Pancreas (tissue), 10 donors: ENCODE measurements at places on chromosomes 2 and 18. TPM values are rescaled to one million over a fixed set of nuclear protein-coding genes. Genes with fewer than 3 reads are reported as not detected.

The GNLY gene
- 0.28 TPM for polyA plus RNA-seq

GRCh38 chr2:199442173-199442572 lies 15.6 kb downstream of the SATB2 start:
- H3K4me1 ChIP-seq: no peaks in the 10 kb centered on the region
- H3K36me3 ChIP-seq: no peaks in the 10 kb centered on the region
- no peak for DNase-seq
- H3K4me3 ChIP-seq: no peak overlapping the region

GRCh38 chr2:165877565-165878550 lies 75.7 kb downstream of the TTC21B start:
- no peaks in the 10 kb centered on the region for H3K27me3 ChIP-seq
- no peak for DNase-seq
- no peaks in the 10 kb centered on the region for H3K4me1 ChIP-seq
- H3K4me3 ChIP-seq: no peak overlapping the region

The TUBB6 gene
- 35.0 TPM for polyA plus RNA-seq

DNA sequence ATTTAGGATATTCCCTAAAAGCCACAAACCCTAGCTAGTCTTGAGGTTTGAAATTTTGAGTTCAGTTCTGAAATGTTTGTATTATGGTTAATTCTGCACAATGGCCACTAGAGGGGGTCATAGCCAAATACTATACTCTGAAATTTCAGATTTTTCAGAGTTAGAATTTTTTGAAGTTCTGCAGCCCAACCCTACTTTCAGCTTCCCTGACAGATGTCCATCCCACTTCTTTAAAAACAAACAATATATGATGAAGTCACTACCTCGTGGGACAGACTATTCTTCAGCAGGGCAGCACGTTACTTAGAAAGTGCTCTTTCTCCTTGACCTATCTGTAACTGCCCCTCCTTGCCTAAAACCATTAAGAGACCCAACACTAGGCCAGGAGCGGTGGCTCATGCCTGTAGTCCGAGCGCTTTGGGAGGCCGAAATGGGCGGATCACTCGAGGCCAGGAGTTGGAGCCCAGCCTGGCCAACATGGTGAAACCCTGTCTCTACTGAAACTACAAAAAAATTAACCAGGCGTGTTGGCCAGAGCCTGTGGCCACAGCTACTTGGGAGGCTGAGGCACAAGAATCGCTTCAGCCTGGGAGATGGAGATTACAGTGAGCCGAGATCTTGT lies 48.2 kb upstream of the PAPOLG start:
- DNase-seq: no peak
- H3K36me3 ChIP-seq: no peaks in the 10 kb centered on the region
- no peaks in the 10 kb centered on the region for H3K27me3 ChIP-seq
- H3K27ac ChIP-seq: no peak overlapping the region
- H3K4me3 ChIP-seq: no peak overlapping the region

The TRAK2 gene
- 8.9 TPM for polyA plus RNA-seq

- H3K27me3 ChIP-seq: no peaks in the 10 kb centered on the region
- H3K4me3 ChIP-seq: no peak overlapping the region
- no peaks in the 10 kb centered on the region for H3K36me3 ChIP-seq
- H3K4me1 ChIP-seq: no peaks in the 10 kb centered on the region
- DNase-seq: no peak
Observed at GRCh38 chr2:25651782-25652455, 21.5 kb downstream of the DTNB start.

DNA sequence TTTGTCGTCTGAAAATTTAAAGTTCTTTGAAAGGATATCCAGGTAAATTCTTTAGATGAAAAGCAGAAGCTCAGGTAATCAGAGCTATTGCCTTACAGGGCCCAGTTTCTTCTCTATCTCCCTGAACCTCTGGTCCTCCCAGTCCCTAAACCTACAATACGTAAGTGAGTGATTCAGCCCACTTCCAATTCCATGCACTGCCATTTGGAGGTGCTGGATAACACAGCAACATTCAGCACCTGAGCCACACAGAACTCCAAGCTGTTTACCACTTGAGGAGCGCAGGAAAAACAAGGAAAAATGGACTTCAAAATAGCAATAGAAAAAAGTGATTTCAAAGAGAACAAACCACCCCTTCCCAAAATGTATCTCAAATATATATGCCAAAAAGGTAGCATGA lies 105.0 kb upstream of the DNAJC10 start:
- no peaks in the 10 kb centered on the region for H3K27me3 ChIP-seq
- DNase-seq: no peak
- no peak overlapping the region for H3K4me3 ChIP-seq
- no peaks in the 10 kb centered on the region for H3K4me1 ChIP-seq
- no peaks in the 10 kb centered on the region for H3K36me3 ChIP-seq
- H3K27ac ChIP-seq: no peak overlapping the region

GRCh38 chr2:77028032-77028600 lies 494.1 kb downstream of the LRRTM4 start:
- no peaks in the 10 kb centered on the region for H3K27me3 ChIP-seq
- H3K27ac ChIP-seq: no peak overlapping the region
- H3K4me3 ChIP-seq: no peak overlapping the region
- no peak for DNase-seq
- peaks cover 5% of the 10 kb centered on the region for H3K4me1 ChIP-seq

DNA sequence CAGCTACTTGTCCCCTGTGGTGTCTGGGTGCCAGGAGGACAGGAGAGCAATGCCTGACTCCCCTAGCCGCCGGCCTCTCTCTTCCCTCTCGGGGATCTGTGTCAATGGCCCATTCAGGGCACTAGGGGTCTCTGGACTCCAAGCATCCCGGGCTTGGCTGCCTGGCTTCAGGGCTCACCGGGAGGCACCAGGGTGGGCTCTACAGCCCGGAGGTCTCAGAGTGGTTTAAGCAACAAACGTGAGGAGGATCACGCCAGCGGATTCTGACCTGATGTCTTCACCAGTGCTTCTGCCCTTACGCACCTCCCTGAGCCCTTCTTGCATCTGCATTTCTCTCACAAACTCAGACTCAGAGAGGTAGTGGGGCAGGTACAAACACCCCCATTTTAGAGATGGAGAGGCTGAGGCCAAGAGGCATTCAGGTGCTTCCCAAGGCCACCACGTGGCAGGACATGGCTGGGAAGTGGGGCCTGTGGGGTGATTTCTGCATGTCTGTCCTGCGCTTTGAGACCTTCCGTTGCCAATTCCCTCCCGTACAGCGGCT lies 243.0 kb downstream of the CELF4 start:
- H3K27ac ChIP-seq: no peak overlapping the region
- H3K27me3 ChIP-seq: no peaks in the 10 kb centered on the region
- H3K36me3 ChIP-seq: no peaks in the 10 kb centered on the region
- DNase-seq: no peak

The SCYGR4 gene
- polyA plus RNA-seq: not detected

GRCh38 chr18:72075040-72075439 lies 469.1 kb downstream of the CBLN2 start:
- no peaks in the 10 kb centered on the region for H3K36me3 ChIP-seq
- peak; percentile 22 for DNase-seq
- no peaks in the 10 kb centered on the region for H3K4me1 ChIP-seq

The REEP1 gene
- polyA plus RNA-seq: 4.2 TPM

DNA sequence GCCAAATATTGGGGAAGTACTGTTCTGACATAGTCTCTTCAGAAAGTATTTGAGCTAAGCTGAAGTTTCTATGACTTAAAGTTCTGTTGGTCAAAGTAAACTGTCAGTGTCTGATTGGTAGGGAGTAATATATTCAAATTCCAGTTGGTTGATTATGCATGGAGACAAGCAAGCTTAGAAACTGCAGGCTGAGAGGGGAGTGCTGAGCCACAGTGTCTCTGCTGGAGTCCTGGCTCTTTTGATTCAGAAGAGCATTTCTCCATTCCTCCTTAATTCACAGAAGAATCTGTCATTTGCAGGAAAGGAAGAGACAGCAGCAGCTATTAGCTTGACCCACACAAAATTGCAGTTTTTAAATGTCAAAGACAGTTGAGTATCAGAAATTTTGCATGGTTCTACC lies 201.4 kb upstream of the TMEM200C start:
- no peaks in the 10 kb centered on the region for H3K4me1 ChIP-seq
- no peaks in the 10 kb centered on the region for H3K27me3 ChIP-seq
- no peaks in the 10 kb centered on the region for H3K36me3 ChIP-seq
- DNase-seq: no peak
- no peak overlapping the region for H3K4me3 ChIP-seq

The RAB10 gene
- polyA plus RNA-seq: 16.5 TPM
